CD14-positive monocyte (primary cell): ENCODE measurements at places on chromosomes 12 and 14.
A peak's percentile ranks its signal among the peaks of the same experiment; 100 is the strongest.

GRCh38 chr12:103431387-103431786 is 64.4 kb downstream of the C12orf42 start:
- DNase-seq, result no peak

DNA sequence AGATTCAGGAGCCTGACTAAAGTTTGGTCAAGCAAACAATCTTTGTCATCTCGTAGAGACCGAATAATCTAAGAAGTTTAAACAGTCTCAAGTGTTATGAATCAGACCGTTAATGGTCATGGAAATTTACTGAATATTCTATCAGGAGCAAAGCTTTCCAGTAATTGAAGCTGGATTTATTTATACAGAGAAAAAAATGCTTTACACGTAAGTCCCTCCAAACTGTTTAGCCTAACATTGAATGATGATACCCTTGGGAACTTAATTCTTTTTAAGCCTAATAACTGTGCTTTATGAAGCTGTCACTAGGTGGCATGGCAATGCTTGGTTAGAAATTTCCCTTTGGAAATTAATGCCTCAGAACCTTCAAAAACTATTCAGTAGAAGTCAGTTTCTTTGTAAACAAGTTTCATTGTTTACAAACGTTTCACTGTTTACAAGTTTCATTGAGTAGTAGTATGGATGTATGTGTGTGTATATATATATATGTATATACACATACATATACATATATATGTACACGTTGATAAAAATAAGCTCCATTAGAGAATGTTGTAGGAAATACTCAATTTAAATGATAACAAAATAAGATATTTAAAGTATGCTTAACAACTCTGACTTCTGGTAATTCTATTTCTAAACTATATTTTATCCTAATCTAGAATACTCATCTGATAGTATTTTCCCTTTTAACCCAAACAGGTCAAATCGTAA is 32.1 kb downstream of the DEPDC4 start:
- DNase-seq, result peak; percentile 37

GRCh38 chr12:1862973-1863372 is 42.6 kb downstream of the LRTM2 start:
- DNase-seq, result no peak

GRCh38 chr12:19819231-19819630 is 379.9 kb downstream of the AEBP2 start:
- no peak for DNase-seq

DNA sequence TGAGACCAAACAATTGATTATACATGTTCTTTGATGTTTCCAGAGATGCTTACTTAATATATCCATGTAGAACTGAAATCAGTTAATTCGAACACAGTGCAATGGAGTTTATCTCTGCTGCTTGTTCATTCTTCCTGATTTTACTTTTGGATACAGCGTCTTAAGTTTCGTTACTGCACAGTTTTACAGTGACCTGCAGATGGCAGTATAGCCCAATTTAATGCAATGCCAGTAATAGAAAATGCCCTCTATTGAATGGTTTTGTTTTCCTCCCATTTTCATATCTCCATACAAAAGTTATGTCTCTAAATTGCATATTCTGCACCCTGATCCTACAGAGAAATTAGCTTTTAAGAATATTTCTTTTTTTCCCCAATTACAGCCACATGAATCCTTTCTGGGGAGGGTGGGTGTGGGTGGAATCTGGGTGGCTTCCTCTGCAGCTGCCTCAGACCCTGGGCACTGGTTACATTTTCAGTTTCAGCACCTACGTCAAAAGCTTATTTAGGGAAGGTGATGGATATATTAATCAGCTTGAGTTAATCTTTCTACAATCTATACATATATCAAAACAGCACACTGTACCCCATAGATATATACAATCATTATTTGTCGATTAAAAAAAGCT is 101.1 kb upstream of the DCD start:
- DNase-seq, result peak; percentile 44

GRCh38 chr12:124532331-124532750 is 35.1 kb downstream of the NCOR2 start:
- DNase-seq, result no peak
